ENCODE measurements at places on chromosomes 7 and 10. TPM values are rescaled to one million over a fixed set of nuclear protein-coding genes. Genes with fewer than 3 reads are reported as not detected.

The YKT6 gene
- total RNA-seq: 63.3 TPM

GRCh38 chr10:119401671-119402395 is 140.7 kb downstream of the RGS10 start:
- H3K36me3 ChIP-seq: peaks cover 5% of the 10 kb centered on the region
- H3K4me1 ChIP-seq: no peaks in the 10 kb centered on the region
- no peaks in the 10 kb centered on the region for H3K27me3 ChIP-seq

- H3K27ac ChIP-seq: no peak overlapping the region
- no peaks in the 10 kb centered on the region for H3K36me3 ChIP-seq
- no peak for DNase-seq
- H3K27me3 ChIP-seq: no peaks in the 10 kb centered on the region
- no peaks in the 10 kb centered on the region for H3K4me1 ChIP-seq
Measured at GRCh38 chr10:58648131-58648530, 135.5 kb downstream of the BICC1 start.

The PPP1R9A gene
- not detected for total RNA-seq

GRCh38 chr10:37856881-37857286 is 526 bp downstream of the ZNF248 start:
- peak overlapping the region; percentile 87 for H3K4me3 ChIP-seq
- peaks cover 29% of the 10 kb centered on the region for H3K4me1 ChIP-seq
- peak overlapping the region; percentile 94 for H3K27ac ChIP-seq
- DNase-seq: peak; percentile 39

GRCh38 chr7:13115157-13115772 is 427.8 kb downstream of the ARL4A start:
- no peaks in the 10 kb centered on the region for H3K36me3 ChIP-seq
- no peak for DNase-seq
- H3K27me3 ChIP-seq: no peaks in the 10 kb centered on the region

The TIMM23B gene
- total RNA-seq: 27.9 TPM

- DNase-seq: no peak
- no peak overlapping the region for H3K27ac ChIP-seq
- no peaks in the 10 kb centered on the region for H3K4me1 ChIP-seq
- H3K36me3 ChIP-seq: no peaks in the 10 kb centered on the region
- no peak overlapping the region for H3K4me3 ChIP-seq
Measured at GRCh38 chr10:75648854-75649253, 217.4 kb downstream of the LRMDA start.

DNA sequence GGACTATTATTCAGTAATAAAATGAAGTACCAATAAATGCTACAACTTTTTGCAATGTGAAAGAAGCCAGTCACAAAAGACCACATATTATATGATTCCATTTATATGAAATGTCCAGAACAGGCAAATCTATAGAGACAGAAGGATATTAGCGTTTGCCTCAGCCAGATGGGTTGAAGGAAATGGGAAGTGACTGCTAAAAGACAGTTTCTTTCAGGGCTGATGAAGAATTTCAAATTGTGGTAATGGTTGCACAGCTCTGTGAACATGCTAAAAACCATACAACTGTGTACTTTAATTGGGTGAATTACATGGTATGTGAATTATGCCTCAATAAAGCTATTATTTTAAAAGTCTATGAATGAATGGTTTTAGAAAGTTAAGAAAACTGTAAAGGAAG is 23.9 kb upstream of the REEP3 start:
- no peak for DNase-seq
- no peak overlapping the region for H3K4me3 ChIP-seq
- H3K27me3 ChIP-seq: no peaks in the 10 kb centered on the region
- peaks cover 11% of the 10 kb centered on the region for H3K36me3 ChIP-seq

DNA sequence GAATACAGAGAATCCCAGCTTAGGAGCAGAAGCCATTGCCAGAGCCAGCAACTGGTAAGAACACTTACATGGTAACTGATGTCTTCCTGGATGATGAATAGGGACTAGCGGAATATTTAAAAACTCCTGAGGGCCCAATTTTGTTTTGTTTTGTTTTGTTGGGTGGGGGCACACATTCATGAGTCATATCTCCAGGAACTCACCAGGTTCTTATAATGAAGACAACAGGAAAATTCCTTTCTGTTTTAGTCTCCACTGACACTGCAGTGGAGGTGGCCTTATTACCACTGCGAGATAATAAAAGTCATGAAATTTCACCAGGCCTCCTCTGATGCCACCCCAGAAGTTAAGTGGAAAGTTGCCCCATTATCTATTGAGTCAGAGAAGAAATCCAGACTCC is 6.6 kb upstream of the CUZD1 start:
- no peak overlapping the region for H3K27ac ChIP-seq
- H3K27me3 ChIP-seq: no peaks in the 10 kb centered on the region
- no peak overlapping the region for H3K4me3 ChIP-seq
- peaks cover 32% of the 10 kb centered on the region for H3K4me1 ChIP-seq

- no peaks in the 10 kb centered on the region for H3K4me1 ChIP-seq
- DNase-seq: no peak
- no peak overlapping the region for H3K27ac ChIP-seq
- no peaks in the 10 kb centered on the region for H3K36me3 ChIP-seq
Measured at GRCh38 chr10:121070275-121071070, 219.3 kb downstream of the WDR11 start.

GRCh38 chr7:111753968-111754367 is 191.7 kb upstream of the IMMP2L start:
- no peak overlapping the region for H3K4me3 ChIP-seq
- H3K4me1 ChIP-seq: peaks cover 1% of the 10 kb centered on the region
- no peaks in the 10 kb centered on the region for H3K36me3 ChIP-seq
- H3K27ac ChIP-seq: no peak overlapping the region
- DNase-seq: no peak

The FXYD4 gene
- total RNA-seq: not detected

- no peak for DNase-seq
- no peaks in the 10 kb centered on the region for H3K36me3 ChIP-seq
- H3K27me3 ChIP-seq: peaks cover 2% of the 10 kb centered on the region
- H3K4me3 ChIP-seq: no peak overlapping the region
Measured at GRCh38 chr10:92755725-92756124, 66.0 kb downstream of the HHEX start.

DNA sequence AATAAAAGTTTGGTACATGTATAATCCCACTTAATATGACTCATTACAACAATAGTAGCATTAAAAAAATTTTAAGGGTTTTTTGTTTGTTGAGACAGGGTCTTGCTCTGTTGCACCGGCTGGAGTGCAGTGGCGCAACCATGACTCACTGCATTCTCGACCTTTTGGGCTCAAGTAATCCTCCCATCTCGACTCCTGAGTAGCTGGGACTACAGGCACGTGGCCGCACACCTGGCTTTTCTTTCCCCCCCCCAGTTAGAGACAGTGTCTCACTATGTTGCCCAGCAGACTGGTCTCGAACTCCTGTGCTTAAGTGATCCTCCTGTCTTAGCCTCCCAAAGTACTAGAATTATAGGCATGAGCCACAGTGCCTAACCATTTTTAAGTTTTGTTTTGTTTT is 40.7 kb downstream of the KMT2C start:
- no peak overlapping the region for H3K4me3 ChIP-seq
- no peak overlapping the region for H3K27ac ChIP-seq
- H3K27me3 ChIP-seq: no peaks in the 10 kb centered on the region
- DNase-seq: no peak
- peaks cover 8% of the 10 kb centered on the region for H3K4me1 ChIP-seq
- H3K36me3 ChIP-seq: peaks cover 4% of the 10 kb centered on the region

- H3K27ac ChIP-seq: peak overlapping the region; percentile 15
- H3K36me3 ChIP-seq: peaks cover 46% of the 10 kb centered on the region
- peak overlapping the region; percentile 45 for H3K4me3 ChIP-seq
- peaks cover 87% of the 10 kb centered on the region for H3K4me1 ChIP-seq
- no peak for DNase-seq
- H3K27me3 ChIP-seq: peaks cover 25% of the 10 kb centered on the region
Measured at GRCh38 chr7:1924258-1924817, 254.3 kb downstream of the ELFN1 start.

GRCh38 chr7:133941496-133941895 is 185.6 kb upstream of the LRGUK start:
- H3K4me3 ChIP-seq: no peak overlapping the region
- H3K4me1 ChIP-seq: no peaks in the 10 kb centered on the region
- DNase-seq: no peak
- H3K27ac ChIP-seq: no peak overlapping the region

The CDK14 gene
- total RNA-seq: not detected

DNA sequence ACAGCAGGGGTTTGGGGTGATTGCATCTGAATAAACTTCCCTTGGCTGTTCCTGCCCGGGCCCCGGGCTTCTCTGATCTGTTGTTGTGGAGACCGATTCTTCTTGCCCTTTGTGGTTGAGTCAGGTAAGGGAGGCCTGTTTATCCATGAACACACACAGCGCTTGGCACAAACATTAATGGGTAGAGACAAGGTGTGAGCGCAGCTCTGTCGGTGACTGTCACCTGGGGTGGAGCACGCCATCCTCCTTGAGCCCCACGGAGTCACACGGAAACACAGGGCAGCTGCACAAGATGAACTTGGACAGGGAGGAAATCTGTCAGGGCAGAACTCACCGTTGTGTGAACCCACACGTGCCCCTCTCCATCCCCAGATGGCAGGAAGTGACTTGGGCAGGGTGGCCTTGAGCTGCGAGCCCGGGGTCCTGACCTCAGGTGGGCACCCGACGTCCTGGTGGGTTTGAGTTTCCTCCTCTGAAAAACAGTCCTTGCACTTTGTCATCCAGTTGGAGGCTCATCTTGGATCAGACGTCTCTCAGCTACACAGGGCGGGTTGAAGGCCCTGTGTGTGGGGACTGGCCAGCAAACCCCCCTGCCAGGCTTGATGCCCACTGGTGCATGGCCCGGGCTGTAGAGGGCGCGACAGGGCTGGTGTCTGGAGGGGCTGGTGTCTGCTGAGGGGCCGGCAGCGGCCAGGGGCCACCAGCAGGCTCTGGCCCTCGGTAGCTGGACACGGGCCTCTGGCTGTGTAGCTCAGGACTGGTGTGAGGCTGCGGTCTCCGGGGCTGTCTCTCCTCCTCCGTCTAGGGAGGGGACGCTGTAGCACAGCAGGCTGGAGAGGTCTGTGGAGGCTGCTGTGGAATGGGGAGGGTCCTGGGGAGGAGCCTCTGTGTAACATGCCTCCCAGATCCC is 24.2 kb upstream of the SHH start:
- no peaks in the 10 kb centered on the region for H3K4me1 ChIP-seq
- H3K4me3 ChIP-seq: no peak overlapping the region
- H3K27me3 ChIP-seq: peaks cover 5% of the 10 kb centered on the region

DNA sequence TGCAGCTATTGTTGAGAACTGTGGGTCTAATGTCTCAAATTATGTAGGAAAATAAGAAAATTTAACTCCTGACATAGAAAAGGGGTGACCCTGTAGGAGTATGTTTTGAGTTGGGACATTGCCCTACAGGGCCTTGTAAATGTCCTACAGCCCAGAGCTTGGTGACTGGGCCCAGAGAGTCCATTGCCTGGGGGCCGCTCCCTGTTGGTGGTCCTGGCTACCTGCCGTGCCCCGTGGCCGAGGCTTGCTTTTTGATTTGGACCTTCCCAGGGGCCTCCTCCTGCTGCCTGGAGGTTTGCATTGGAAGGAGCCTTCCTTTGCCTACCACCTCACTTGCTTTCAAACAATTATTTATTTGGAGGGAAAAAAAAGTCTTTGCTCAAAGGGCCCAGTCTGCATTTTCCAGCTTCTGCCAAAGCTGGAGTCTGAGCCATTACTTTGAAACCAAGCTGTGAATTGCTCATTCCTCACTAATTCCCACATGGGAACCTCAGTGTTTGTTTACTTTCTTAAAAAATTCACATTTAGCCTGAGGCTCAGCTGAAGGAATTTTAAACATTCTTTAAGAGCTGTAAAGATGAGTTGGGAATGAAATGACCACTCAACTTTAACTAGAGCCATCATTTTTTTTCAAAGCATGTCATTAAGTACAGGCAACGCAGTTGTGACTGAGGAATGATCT is 355.0 kb downstream of the GLRX3 start:
- H3K27ac ChIP-seq: no peak overlapping the region
- no peak for DNase-seq
- H3K27me3 ChIP-seq: no peaks in the 10 kb centered on the region
- H3K4me1 ChIP-seq: no peaks in the 10 kb centered on the region

The GDI2 gene
- 219 TPM for total RNA-seq
